Activated naive CD8-positive, alpha-beta T cell treated with anti-CD3 and anti-CD28 coated beads for 36 hours (primary cell): ENCODE measurements at places on chromosomes 7 and 10. TPM values are rescaled to one million over a fixed set of nuclear protein-coding genes. Genes with fewer than 3 reads are reported as not detected.

GRCh38 chr10:12707461-12708185, 293.9 kb downstream of the CCDC3 start:
- H3K27ac ChIP-seq: peak overlapping the region; percentile 26
- DNase-seq: peak; percentile 17
- no peak overlapping the region for H3K4me3 ChIP-seq

DNA sequence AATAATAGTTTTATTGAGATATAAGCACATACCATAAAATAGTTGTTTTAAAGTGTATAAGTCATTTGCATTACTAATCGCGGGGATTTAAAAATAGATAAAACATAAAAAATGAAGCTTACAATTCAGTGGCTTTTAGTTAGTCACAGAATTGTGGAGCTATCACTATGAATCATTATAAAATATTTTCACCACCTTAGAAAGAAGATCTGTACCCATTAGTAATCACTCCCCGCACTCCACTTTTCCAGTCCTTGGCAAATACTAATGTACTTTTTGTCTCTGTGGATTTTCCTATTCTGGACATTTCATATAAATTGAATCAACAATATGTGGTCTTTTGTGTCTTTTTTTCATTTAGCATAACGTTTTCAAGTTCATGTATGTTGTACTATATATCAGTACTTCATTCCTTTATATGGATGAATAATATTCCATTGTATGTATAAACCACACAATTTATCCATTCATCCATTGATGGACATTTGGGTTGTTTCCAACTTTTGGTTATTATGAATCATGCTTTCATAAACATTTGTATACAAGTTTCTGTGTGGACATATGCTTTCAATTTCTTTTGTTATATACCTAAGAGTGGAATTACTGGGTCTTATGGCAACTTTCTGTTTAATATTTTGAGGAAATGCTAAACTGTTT, 162.5 kb downstream of the MAGI2 start:
- no peak overlapping the region for H3K4me3 ChIP-seq
- H3K36me3 ChIP-seq: no peaks in the 10 kb centered on the region
- H3K4me1 ChIP-seq: no peaks in the 10 kb centered on the region
- DNase-seq: no peak

GRCh38 chr7:6248581-6248980, 23.8 kb downstream of the CYTH3 start:
- DNase-seq: no peak
- peaks cover 8% of the 10 kb centered on the region for H3K27me3 ChIP-seq
- H3K27ac ChIP-seq: no peak overlapping the region
- H3K36me3 ChIP-seq: no peaks in the 10 kb centered on the region
- H3K4me3 ChIP-seq: no peak overlapping the region
- peaks cover 7% of the 10 kb centered on the region for H3K4me1 ChIP-seq

DNA sequence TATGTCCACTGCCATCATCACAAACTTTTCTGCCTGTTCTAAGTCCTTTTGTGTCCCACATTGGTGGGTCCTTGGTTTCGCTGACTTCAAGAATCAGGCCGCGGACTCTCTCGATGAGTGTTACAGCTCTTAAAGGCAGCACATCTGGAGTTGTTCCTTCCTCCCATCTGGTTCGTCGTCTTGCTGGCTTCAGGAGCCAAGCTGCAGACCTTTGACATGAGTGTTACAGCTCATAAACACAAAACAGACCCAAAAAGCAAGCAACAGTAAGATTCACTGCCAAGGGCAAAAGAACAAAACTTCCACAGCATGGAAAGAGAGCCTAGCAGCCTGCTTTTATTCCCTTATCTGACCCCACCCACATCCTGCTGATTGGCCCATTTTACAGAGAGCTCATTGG, 30.2 kb downstream of the ASNS start:
- no peaks in the 10 kb centered on the region for H3K4me1 ChIP-seq
- no peak overlapping the region for H3K27ac ChIP-seq
- H3K27me3 ChIP-seq: peaks cover 11% of the 10 kb centered on the region
- H3K36me3 ChIP-seq: no peaks in the 10 kb centered on the region
- DNase-seq: no peak
- no peak overlapping the region for H3K4me3 ChIP-seq

DIP2C gene
- total RNA-seq: 0.22 TPM

HOXA11 gene
- 0.10 TPM for total RNA-seq

FAM241B gene
- total RNA-seq: 9.9 TPM

DNA sequence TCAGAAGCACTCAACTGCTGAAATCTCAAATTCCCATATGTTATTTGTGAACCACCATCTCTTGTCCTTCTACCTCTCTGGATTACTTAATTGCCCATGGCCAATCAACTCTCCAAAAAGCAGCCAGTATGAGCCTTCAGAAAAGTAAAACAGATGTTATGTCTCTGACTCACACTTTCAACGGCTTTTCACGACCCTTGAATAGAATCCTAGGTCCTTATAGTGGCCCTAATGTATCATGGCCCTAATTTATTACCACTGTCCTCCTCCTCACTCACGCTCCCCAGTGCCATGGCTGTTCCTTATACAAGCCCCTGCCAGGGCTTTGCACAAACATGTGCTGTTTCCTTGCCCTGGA, 20.0 kb downstream of the ZNF438 start:
- H3K27me3 ChIP-seq: no peaks in the 10 kb centered on the region
- H3K36me3 ChIP-seq: peaks cover 4% of the 10 kb centered on the region

DNA sequence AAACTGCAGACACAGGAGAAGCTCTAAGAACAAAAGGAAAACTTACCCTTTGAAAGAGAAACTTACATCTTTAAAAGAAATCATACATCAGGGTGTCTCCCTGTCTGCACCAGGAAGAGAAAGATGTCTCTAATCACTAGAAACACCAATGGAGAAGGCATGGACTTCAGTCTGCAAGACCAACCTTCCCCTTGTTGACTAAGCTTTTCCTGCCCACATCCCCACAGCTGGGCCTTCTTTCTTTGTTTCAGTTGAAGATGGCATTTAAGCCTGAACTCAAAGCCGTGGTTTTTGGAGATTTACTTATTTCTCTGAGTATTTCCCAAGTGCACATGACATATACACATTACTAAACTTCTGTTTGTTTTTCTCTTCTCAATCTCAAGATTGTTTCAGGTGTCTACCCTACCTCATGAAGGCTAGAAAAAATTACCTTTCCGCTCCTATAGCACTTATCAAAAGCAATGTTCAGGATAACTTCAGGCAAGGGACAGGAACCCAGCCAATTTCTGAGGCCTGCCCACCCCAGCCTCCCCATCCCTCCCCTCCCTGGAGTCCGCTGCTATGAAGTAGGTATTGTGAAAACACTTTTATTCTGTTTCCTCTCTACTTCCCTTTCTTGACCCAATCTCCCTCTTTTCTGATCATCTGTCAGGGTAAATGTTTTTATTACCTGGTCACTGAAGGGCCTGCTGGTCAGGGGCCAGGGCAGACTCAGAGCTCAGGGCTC, 2.8 kb upstream of the SLC29A3 start:
- DNase-seq: peak; percentile 28
- H3K27ac ChIP-seq: peak overlapping the region; percentile 54
- H3K36me3 ChIP-seq: no peaks in the 10 kb centered on the region
- peaks cover 36% of the 10 kb centered on the region for H3K4me1 ChIP-seq
- H3K27me3 ChIP-seq: peaks cover 7% of the 10 kb centered on the region
- H3K4me3 ChIP-seq: no peak overlapping the region

DNA sequence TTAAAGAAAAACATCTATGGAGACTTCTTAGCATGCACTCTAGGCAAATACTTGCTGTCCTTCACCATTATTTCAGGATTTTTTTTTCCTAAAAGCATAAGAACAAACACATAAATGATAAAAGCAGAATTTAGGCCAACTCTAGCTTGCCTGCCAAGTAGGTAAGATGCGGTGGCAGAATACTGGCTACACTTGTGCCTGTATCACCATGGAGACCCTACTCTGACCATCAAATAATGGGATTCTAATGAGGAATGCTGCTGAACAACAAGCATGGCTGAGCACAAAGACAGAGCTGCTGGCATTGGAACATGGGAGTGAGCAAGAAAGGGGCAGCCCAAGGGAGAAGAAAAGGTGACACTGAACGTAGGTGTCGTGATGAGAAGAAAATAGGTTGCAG, 18.5 kb upstream of the TAS2R40 start:
- peaks cover 6% of the 10 kb centered on the region for H3K27me3 ChIP-seq
- no peak overlapping the region for H3K27ac ChIP-seq
- no peak for DNase-seq
- H3K4me3 ChIP-seq: no peak overlapping the region
- no peaks in the 10 kb centered on the region for H3K36me3 ChIP-seq

DNA sequence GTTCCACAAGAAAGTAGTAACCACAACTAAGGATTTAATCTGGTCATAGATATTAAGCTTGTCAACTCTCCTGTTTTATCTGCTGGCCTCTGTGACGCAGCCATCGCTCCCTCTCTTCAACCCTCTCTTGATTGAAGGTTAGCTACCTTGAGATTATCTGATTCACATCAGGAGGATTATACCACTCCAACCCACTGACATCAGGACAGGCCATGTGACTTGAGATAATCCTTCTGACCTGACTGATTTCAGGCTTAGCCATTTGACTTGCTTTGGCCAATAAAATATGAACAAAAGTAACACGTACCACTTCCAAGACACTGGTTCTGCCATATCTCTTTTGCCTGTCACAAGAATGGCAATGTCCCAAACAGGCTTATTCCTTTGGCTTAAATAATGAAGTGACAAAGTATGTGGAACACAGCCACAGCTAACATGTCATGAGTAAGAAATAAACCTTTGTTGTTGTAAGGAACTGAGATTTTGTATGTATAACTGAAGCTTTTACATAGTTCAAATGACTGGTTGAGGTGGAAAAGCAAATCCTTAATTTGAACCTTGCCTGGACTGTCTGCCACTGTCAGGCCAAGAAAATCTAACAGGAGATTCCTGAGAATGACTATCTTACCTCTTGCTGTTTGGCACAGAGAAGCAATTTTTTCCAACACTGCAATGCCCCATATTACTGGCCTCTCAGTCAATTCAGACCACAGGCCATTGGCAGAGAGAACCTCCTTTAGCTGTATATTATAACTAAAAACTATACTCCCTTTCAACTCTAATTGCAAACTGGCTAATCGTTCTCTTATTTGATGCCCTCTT, 13.9 kb downstream of the ZNF438 start:
- no peaks in the 10 kb centered on the region for H3K27me3 ChIP-seq
- no peak overlapping the region for H3K27ac ChIP-seq
- H3K4me1 ChIP-seq: peaks cover 8% of the 10 kb centered on the region

DNA sequence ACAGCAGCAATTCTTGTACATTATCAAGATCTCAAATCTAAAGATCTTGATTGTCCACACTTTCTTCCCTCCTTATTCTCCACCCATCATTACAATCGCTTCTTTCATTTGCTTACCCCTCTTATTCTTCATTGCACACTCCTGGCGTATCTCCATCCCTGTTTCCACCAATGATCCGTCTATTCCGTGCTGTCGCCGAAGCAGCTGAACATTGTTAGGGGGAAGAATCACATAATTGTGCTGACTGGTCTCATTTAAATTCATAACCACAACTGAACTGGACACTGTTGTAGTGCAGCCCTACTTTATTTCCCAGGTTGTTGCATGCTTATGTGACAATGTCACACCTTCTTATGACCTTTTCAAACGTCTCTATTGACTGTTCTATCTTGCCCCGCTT, 18.9 kb upstream of the NRP1 start:
- H3K4me1 ChIP-seq: no peaks in the 10 kb centered on the region
- peaks cover 8% of the 10 kb centered on the region for H3K27me3 ChIP-seq
- H3K4me3 ChIP-seq: no peak overlapping the region
- DNase-seq: no peak
- H3K36me3 ChIP-seq: no peaks in the 10 kb centered on the region

DNA sequence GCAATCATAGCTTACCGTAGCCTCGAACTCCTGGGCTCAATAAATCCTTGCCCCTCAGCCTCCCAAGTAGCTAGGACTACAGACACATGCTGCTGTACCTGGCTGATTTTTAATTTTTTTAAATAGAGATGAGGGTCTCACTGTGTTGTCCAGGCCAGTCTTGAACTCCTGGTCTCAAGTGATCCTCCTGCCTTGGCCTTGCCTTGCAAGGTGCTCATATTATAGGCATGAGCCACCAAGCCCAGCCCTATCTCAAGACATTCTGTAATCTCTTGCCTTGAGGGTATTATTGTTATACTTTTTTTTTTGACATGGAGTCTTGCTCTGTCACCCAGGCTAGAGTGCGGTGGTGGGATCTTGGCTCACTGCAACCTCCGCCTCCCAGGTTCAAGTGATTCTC, 86.6 kb downstream of the PHTF2 start:
- H3K27me3 ChIP-seq: no peaks in the 10 kb centered on the region
- H3K36me3 ChIP-seq: peaks cover 19% of the 10 kb centered on the region
- no peak for DNase-seq
- no peak overlapping the region for H3K4me3 ChIP-seq

DNA sequence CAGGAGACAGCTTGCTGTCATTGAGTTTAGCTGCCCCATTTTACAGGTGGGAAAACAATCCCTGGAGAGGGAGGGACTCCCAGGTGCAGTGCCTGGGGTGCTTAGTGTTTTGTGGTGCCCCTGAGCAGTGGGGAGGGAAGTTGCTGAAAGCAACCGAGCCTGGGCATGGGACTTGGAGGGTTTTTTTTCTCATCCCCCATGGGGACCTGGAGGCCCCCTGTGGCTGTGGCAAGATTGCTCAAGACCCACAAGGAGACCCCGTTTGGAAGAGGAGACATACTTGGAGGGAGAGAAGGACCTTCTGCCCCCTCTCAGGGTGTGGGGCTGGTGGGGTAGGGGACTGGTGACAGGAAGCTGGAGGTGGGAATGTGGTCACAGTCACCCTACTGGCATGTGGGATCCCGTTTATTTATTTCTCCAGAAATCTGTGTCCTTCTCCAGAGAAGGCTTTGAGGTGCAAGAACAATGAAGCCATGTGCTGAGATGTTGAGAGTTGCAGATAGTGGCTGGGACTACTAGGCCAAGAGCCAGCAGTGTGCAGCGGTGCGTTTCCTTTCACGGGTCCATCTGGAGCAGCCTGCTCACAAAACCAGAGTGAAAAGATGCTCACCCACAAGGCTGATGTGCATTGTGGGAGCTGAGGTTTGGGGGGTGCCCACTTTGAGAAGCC, 21.5 kb downstream of the ZMIZ1 start:
- no peak for DNase-seq
- H3K27ac ChIP-seq: no peak overlapping the region
- H3K4me1 ChIP-seq: peaks cover 35% of the 10 kb centered on the region
- H3K27me3 ChIP-seq: no peaks in the 10 kb centered on the region
- H3K36me3 ChIP-seq: no peaks in the 10 kb centered on the region

DNA sequence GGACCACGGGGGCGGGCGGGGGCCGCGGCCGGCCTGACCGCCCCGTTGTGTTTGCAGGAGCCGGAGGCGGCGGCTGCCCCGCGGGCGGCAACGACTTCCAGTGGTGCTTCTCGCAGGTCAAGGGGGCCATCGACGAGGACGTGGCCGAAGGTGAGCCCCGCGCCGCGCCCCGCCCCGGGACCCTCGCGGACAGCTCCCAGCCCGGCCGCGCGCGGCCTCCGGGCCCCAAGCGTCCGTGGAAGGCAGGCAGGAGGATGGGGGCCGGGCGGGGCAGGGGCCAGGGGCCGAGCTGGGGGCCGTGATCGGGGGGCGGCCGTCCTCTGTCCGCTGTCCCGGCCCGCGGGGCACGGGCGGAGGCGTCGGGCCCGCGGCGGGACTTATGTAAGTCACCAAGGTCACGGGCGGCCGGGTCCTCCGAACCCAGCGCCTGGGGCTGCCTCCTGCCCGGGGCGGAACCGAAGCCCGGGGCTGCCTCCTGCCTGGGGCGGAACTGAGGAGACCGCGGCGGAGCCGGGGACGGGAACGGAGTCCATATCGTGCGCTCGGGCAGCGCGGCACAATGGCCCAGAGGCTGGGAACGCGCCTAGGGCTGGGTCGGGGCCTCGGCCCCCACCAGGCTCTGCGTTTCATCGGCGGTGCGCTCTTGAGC, 497 bp downstream of the PPP2R2D start:
- peaks cover 9% of the 10 kb centered on the region for H3K27me3 ChIP-seq
- peaks cover 23% of the 10 kb centered on the region for H3K36me3 ChIP-seq
- H3K4me1 ChIP-seq: peaks cover 54% of the 10 kb centered on the region
- H3K4me3 ChIP-seq: peak overlapping the region; percentile 89
- DNase-seq: peak; percentile 50

ITGB8 gene
- not detected for total RNA-seq
